ENCODE measurements at places on chromosomes 2 and 18.

DNA sequence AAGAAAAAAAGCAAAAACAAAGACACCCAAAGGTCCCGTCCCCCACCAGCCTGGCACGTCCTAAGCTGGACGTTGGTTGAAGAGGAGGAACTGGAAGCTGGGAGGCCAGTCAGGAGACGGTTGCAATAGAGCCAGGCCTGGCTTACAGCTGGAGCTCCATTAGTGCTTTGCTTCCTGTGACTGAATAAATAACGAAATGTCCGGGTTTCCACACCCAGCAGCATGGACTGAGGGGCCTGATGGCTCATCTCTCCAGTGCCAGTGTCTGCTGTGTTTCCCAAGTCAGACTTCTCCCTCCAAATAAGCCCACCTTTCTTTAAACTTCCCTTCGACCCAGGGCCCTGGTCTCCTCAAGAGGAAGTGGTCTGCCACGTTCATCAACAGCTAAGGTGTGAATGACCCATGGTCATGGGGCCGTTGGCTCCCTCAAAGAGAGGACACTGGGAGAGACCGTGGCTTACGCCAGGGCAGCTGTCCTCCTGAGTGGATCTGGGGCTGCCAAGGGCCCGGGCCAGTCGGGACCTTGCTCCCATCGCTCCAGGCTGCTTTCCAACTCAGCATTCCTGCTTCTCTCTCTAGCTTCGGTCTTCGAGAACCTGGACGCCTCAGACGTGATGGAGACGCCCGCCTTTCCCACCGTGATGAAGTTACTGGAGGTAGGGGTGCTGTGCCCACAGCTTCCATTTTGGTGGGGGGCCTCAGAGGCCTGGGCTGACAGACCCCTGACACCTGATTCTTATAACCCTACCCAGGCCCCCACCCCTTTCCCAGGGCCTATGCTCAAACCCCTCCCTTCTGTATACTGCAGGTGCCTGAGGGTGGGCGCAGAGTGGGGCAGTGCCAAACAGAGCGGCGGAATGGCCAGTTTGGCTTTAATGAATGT is 44.9 kb downstream of the MYO7B start:
- no peak for DNase-seq

GRCh38 chr18:73638709-73639108 is 508.9 kb downstream of the FBXO15 start:
- no peak for DNase-seq

- DNase-seq = no peak
These were observed 77.0 kb downstream of the LANCL1 start for GRCh38 chr2:210399440-210400041.

DNA sequence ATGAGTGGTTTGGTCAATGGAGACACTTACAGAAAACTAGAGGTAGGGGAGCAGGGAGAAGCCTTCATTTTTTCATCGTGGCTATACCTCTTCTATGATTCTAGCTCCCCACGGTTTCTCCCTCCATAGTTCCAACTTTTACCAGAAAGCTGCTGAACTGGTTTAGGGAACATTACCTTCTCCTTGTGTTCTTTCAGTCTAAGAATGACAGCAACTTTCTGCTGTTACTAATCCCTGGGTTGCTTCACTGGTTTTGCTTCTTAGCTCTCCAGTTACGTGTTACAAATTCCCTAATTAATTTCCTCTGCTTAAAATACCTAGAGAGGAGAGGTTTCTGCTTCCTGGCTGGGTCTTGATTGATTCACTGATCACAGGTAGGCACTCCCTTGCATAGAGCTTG is 499.9 kb downstream of the SLC4A3 start:
- DNase-seq = no peak

DNA sequence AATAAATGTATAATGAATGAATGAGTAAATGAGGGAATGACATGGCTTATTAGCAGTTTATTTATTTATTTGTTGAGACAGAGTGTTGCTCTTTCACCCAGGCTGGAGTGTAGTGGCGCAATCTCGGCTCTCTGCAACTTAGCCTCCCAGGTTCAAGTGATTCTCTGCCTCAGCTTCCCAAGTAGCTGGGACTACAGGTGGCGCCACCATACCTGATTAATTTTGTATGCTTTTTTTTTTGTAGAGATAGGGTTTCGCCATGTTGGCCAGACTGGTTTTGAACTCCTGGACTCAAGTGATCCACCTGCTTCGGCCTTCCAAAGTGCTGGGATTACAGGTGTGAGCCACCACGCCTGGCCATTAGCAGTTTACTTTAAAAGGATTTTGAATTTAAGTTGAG is 100.3 kb upstream of the CAVIN2 start:
- no peak for DNase-seq

GRCh38 chr2:12587729-12588522 is 128.8 kb upstream of the TRIB2 start:
- no peak for DNase-seq

DNA sequence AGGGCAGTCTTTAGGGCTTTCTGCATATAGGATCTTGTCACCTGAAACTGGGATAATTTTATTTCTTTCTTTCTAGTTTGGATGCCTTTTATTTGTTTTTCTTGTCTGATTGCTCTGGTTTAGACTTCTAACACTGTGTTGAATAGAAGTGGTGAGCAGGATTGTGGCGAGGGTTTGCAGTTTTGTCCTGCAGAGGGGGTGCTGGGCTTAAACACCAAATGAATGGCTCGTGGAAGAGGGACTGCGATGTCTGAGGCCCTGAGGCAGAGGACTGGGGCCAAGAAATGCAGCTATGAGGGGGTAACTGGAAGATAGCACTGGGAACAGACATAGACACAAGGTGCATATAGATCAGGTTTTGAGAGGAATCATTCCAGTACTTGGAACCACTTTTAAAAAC is 20.5 kb downstream of the UBE2F start:
- no peak for DNase-seq

- no peak for DNase-seq
These were observed 612 bp downstream of the DIPK1C start for GRCh38 chr18:74456349-74457042.

GRCh38 chr18:53567929-53568574 is 656.4 kb downstream of the MBD2 start:
- no peak for DNase-seq

DNA sequence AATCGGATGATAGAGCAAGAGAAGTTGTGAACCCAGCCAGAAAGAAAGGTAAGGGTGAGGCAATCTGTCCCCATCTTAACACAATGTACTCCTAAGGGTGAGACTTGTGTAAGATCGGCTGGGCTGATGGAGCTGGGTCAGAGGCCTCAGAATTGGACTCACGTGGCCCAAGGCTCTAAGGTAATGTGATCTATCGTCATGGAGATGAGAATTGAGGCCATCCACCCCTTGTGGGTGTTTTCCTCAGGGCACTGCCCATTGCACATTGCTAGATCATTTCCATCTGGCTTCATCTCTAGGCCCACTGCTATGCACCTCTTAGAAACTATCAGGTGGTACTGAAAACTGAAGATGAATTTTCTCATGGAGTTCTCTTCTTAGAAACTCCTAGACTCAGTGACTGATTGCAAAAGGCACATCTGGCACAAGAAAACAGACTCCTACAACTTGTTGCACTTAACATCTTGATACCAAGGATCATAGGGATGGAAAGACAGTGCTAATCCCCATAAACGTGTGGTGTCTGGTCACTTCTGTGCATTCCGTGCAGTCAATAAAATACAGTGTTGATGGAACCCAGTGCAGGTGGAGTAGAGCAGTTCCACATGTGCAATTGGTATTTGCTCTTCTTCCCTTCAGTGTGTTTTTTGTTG is 228.9 kb upstream of the FOSL2 start:
- no peak for DNase-seq

All from stimulated activated CD8-positive, alpha-beta memory T cell treated with anti-CD3 and anti-CD28 coated beads, Interleukin-12 subunit alpha, Interleukin-12 subunit beta, amount 100 ng/mL, for 1 hour (primary cell).